Activated T-helper 17 cell treated with anti-CD3 and anti-CD28 coated beads, Interleukin-2, amount 50 U/mL, for 72 hours (primary cell): ENCODE measurements at places on chromosomes 7 and 10. TPM values are rescaled to one million over a fixed set of nuclear protein-coding genes. Genes with fewer than 3 reads are reported as not detected.

The GTF2IRD2 gene
- total RNA-seq: 8.6 TPM

The LRRC18 gene
- total RNA-seq: not detected

The LEP gene
- total RNA-seq: not detected

The CCSER2 gene
- 47.5 TPM for total RNA-seq

The ANXA8L1 gene
- not detected for total RNA-seq

The PRPS1L1 gene
- not detected for total RNA-seq

The AKR1C3 gene
- total RNA-seq: 0.34 TPM

The OR2A1 gene
- 0.05 TPM for total RNA-seq

The MLXIPL gene
- total RNA-seq: not detected

The UCMA gene
- total RNA-seq: not detected

The HMX2 gene
- not detected for total RNA-seq

The ZNF425 gene
- total RNA-seq: 0.39 TPM

The ANKRD2 gene
- total RNA-seq: not detected
